Hippocampal formation (tissue), 2 donors: ENCODE measurements at places on chromosomes 3 and 15.

DNA sequence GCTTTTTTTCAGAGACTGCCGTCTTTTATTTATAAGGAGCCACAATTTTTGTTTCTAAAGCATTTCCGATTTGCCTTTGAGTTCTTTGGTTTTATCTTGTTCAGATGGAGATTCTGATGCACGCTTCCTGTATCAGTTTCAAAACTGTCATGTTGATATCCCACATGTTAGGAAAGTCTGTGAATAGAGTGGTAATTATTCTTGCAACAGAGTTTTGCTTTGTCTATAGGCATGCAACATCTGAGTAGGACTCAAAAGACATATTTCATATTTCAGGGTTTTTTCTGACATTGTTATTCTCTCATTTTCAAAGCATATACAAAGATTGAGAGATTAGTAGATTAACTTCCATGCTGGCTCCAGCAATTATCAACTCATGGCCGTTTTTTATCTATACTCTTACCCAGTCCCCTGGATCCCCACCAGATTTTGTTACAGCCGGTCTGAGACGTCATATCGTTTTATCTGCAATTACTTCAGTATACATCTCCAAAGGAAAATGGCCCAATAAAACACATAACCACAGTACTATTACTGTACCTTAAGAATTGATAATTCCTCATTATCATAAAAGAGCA lies 22.4 kb downstream of the PAQR5 start:
- DNase-seq, result no peak

DNA sequence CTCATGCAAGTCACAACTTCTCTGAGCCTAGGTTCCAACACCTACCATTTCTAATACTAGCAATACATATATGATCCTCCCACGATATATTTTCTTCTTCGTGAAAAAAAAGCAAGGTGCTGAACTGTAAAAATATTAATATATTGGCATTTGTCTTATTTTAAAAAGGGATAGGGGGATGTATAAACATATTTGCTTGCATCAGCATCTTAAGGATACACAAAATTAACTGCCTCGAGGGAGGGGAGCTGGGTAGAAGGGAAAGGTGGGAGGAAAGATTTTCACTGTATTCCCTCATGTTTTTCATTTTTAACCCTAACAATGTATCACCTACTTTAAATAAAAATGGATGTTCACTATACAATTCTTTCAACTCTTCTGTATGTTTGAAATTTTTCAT lies 1.3 kb downstream of the HACD2 start:
- no peak for DNase-seq

- DNase-seq, result no peak
These were observed 2.7 kb downstream of the GAP43 start for GRCh38 chr3:115626006-115626409.

GRCh38 chr15:43941555-43941954 lies 114.8 kb downstream of the WDR76 start:
- DNase-seq, result no peak

- no peak for DNase-seq
These were observed 111.7 kb downstream of the DNAJB8 start for GRCh38 chr3:128354788-128355542.

GRCh38 chr15:53196788-53197187 lies 406.7 kb upstream of the ONECUT1 start:
- no peak for DNase-seq

DNA sequence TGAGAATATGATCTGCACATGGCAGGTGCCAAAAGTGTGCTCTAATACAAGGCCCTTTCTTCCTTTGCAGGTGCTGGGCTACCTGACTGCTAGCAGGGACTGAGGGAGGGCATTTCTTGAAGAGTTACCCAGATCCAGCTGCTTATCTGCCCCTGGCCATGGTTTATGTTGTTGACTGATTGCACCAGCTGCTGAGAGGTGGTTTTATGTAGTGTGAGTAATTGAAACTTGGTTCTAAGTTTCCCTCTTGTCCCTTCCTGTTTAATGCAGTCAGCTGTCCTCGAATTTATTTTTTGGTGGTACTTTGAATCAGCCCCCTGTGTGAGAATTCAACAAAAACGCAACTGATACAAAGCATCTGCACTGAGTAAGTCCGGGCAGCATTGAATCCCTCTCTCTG lies 288.3 kb upstream of the C2CD4B start:
- no peak for DNase-seq

- DNase-seq, result no peak
These were observed 97.8 kb downstream of the BBX start for GRCh38 chr3:107620534-107620933.

DNA sequence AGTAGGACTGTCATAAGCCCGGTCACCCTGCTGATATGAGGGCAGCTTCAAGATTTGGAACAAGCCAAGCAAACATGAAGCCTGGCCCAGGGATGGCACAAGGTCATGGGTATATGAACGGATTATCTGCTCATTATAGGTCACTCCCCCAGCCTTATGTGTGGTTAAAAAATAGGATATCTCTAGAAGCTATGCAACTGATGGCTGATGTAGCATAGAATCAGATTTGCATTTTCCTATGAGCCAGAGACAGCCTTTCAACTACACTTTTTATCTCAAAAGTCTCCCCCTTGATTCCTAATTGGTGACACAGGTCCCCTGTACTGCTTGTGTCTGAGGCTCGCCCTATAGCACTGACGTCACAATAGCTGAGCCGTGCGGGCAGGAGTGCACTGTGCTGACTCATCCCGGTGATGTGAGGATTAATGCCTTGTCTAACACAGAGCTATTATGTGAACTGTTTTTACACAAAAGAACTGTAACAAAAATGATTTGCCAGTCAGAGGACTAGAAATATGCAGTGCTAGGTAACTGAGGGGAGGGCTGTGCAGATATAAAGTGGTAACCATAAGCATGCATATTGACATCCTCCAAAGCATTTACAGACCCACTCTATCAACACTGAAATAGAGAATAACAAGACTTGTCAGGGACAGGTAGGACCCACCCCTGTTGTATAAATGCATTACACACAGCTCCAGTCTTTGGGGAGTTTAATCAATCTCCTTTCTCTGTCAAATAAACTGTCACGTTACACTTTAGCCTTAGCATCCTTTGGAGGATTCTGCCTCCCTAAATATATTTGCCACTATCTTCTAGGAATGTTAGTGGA lies 204.9 kb downstream of the TIGIT start:
- DNase-seq, result no peak

GRCh38 chr3:159029306-159030026 lies 227.6 kb downstream of the MFSD1 start:
- no peak for DNase-seq

DNA sequence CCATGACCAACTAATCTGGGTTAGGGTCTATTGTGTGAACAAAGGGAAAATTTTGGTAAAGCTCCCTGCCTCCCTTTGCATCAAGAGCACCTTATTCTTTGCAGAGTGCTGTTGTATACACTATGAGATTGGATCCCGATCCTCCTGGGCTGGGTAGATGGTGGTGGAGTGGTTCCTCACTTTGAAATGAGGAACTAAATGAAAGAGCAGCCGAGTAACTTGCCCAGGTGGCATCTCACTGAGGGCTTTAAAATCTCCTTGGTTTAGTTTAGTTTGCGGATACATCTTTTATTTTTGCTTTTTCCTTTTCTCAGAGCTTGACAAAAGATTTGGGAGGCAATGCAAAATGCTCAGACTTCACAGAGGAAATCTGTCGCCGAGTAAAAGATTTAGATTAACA lies 19.4 kb downstream of the IDH3A start:
- no peak for DNase-seq

GRCh38 chr3:8638994-8639658 lies 5.5 kb downstream of the SSUH2 start:
- no peak for DNase-seq

DNA sequence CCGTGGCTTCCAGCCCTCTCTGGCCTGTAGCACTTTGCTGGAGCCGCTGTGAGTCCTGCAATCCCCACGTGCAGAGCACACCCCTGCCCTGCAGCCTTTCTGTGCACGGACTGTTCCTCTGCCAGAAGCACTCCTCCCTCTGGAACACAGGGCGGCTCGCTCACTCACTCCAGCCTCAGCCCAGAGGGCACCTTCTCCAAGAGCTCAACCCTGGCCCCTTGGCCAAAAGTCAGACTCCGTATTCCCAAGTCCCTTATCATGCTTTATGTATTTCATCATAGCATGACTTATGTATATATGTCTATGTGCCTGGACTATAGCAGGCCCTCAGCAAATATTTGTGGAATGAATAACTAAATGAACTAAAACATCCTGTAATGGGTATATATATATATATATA lies 63.2 kb downstream of the ASB7 start:
- no peak for DNase-seq

DNA sequence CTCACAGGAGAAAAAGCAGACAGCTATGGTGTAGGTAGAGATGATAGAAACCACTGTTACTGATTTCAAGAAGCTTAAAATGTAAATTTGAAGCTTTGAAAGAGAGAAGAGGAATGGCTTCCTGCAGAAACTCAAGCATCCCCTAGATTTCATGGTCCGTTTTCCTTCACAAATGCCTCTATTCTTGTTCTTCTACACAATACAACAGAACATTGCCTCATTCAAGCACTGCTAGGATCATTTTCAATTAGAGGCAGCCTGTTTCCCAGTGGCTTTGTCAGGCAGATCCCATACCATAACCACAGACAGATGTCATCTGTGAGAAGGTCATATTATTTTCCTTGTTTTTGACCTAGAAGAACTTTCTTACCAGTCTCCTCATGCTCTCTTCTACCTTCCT lies 77.9 kb upstream of the SPRED1 start:
- peak; percentile 46 for DNase-seq

GRCh38 chr15:67456677-67457529 lies 64.0 kb upstream of the C15orf61 start:
- DNase-seq, result peak; percentile 54

DNA sequence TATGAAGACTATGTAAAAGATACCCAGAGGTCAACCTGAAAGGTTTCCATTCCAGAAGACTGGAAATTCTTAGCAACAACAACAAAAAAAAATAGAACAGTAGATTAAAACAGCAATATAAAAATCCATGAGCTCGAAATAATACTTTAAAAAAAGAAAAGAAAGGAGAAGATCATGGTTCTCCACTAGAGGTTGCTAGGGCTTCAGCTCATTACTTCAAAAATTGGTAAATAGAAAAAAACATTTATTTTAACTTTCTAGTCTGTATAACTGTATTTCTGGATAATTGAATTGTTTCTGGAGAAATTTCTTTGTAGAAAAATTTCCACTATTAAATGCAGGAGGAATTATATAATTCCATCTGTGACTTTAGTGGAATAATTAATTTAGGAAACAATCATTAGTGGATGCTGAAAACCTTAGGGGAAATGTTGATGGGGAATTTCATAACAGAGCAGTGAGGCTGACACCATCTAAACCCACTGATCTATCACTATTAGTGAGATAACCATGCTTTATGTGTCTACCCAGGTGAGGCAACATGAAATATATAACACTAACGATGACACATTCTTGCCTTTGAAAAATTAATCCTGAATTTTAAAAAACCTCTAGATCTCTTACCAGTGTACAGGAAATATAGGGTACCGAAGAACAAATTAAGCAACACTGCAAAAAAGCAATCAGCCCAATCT lies 62.5 kb upstream of the SNRK start:
- peak; percentile 48 for DNase-seq

GRCh38 chr3:172258624-172259023 lies 189.6 kb downstream of the GHSR start:
- DNase-seq, result no peak

GRCh38 chr3:9172851-9173321 lies 76.6 kb downstream of the SRGAP3 start:
- peak; percentile 30 for DNase-seq

GRCh38 chr15:45869034-45869668 lies 234.3 kb downstream of the SQOR start:
- no peak for DNase-seq

DNA sequence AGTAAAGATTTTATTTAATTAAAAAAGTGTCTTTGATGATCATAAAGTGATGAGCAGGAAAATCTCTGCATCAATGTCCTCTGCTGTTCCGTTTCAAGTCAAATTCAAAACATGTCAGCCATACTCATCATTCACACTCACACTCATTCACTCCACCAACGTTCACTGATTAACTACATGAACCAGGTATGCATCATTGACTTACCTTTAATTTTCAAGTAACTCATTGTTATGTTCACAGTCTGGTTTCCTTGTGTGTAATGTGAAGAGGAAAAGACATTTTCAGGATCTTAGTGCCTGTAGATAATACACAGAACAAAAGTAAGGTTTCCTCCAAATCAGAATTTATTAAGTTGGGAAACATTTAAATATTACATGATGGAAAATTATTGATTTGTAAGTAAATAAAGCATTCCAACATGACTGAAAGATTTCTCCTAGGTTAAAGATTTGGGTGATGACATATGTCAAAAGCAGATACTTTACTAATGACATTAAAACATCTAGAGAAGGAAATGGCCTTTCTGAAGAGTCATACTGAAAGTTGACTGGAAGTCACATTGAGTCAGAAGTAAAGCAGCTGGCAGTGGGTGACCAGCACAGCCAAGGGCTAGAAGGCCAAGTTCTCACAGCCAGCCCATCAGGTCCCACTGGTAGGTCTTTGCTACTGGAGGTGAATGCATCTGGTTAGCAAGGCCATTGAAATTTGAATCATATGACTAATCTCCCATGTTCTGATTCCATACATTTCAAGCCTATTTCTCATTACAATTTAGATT lies 251.9 kb downstream of the CDIN1 start:
- DNase-seq, result no peak

GRCh38 chr3:5798809-5799208 lies 611.3 kb downstream of the EDEM1 start:
- DNase-seq, result no peak

- no peak for DNase-seq
These were observed 53.9 kb upstream of the ACKR4 start for GRCh38 chr3:132543011-132543739.

DNA sequence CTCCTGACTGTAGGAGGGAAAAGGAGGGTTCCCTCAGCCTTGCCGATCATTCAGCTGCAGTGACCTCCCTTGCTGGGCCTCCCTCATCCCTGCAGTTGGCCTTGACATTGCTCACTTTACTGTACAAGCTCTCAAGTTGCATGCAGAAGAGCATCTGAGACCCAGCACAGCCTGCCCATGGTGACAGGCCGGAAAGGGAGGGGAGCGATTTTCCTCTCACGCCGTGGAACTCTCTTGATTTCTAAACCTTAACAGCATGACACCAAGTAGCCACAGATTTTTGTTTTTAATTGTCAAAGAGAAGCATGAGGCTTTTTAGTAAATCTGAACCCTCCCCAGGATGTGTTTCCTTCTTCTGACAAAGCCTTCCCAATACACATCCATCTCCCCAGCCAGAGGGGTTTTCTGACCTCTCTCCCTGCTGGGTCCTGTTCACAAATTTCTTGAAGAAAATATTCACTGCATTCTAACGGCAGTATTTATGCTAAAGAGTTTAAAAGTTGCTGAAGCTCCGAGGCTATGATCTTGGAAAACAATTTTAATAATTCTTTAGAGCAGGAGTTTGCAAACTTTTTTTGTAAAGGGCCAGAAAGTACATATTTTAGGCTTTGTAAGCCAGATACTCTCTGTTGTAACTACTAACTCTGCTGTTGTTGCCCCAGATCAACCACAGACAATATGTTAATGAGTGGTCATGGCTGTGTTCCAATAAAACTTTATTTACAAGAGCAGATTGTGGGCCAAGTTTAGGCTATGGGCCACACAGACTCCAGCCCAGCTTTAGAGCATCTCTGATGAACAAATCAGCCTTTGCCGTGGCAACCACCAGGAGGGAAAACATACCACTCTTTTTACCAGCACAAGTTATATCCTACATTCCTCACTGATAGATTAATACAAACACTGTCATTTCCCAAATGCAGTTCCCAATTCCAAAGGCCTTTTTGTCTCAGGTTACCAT lies 34.8 kb downstream of the LMCD1 start:
- no peak for DNase-seq
